ENCODE measurements at places on chromosomes 12 and 14.
A peak's percentile ranks its signal among the peaks of the same experiment; 100 is the strongest.

GRCh38 chr14:54785136-54785777 lies 117.4 kb downstream of the GCH1 start:
- DNase-seq, result no peak

- no peak for DNase-seq
These were observed 34.7 kb upstream of the FZD10 start for GRCh38 chr12:130127532-130127911.

- no peak for DNase-seq
These were observed 73.0 kb downstream of the LGMN start for GRCh38 chr14:92675421-92675820.

DNA sequence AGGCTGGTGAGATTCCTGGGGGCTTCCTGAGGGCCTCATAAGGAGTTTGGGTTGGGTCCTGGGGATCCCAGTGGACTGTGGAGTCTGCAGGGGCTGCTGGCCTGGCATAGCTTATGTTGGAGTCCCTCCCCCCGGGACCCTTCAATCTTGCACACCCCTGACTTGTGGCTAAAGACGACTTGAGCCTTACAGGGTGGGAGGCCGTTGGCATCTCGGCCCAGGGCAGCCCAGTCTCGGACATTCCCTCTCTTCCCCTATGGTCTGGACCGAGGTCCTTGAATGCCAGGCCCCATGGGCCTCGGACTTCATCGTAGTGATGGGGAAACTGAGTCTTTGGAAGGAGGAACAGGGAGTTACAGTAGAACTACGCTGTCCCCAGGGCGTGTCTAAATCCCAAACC lies 12.5 kb downstream of the RTL1 start:
- no peak for DNase-seq

- DNase-seq, result no peak
These were observed 41.3 kb downstream of the LMO3 start for GRCh38 chr12:16564675-16565074.

DNA sequence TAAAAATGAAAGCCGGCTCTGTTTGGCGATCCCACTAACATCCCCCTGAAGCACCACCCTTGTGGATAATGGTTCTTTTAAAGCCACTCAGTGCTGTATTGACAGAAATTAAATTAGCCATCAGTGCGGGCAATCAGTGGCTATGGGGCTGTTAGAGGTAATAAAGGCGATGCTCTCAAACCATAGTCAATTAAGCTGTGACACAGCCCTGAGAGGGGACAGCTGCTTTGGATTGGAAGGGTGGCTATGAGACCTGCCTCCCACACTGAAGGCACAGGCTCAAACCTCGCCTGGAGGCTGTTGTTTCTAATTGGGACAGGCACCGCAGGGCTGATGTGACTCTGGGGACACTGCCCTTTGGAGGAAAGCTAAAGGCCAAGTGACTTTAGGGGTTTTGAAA lies 562.2 kb downstream of the VRK1 start:
- DNase-seq, result no peak

- no peak for DNase-seq
These were observed 24.8 kb downstream of the C12orf71 start for GRCh38 chr12:27057543-27057942.

DNA sequence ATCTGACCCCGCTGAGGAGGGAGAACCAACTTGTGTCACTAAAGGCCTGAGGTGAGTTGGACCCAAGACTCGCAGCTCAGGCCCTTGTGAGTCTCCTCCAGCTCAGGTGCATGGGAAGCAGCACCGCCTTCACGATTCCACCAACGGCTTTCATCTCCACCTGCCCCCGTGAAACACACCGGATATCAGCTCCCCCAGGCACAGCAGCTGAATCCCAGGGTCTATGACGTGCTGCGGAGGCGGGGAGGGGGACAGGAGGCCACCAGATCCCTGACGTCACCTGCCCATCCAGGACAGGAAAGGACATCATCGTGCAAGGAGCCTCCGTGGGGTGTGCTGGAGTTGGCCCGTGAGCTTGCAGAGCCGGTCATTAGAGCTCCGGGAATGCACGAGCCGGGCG lies 18.5 kb upstream of the SFSWAP start:
- no peak for DNase-seq

DNA sequence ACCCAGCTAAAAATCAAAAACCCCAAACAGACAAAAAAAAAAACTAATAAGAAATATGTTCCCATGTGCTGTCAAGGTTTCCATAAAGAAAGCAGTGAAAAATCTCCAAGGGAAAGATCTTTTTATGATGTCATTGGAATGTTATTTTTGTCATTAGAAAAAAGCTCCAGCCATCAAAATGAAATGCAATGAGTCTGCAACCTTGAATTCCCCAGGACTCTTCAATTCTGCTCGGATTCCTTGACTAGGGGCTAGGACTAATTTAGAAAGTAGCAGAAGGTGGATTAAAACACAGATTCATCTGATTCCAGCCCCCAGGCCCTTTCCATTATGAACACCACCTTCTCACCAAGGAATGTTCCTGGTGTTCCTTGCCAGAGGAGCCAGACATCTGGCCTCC lies 6.0 kb upstream of the PCNX1 start:
- no peak for DNase-seq

DNA sequence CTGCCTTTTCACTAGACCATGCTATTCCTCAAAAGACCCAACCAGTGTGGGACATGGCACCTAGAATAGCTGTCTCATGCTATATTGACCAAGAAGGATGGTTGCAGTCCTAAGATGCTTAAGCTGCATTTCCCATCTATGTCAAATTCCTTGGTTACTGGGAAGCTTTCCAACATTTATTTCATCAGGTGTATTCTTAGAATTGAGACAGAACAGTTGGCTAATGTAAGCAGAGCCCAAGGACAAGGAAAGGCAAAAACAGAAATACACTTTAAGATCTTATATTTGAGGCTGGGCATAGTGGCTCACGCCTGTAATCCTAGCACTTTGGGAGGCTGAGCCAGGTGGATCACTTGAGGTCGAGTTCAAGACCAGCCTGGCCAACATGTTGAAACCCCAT lies 24.7 kb downstream of the ARG2 start:
- DNase-seq, result no peak

GRCh38 chr12:112992541-112993398 lies 14.5 kb downstream of the OAS2 start:
- DNase-seq, result no peak

GRCh38 chr12:31220633-31221550 lies 105.1 kb downstream of the SINHCAF start:
- DNase-seq, result no peak

- no peak for DNase-seq
These were observed 1.1 kb upstream of the MBD6 start for GRCh38 chr12:57521525-57522010.

DNA sequence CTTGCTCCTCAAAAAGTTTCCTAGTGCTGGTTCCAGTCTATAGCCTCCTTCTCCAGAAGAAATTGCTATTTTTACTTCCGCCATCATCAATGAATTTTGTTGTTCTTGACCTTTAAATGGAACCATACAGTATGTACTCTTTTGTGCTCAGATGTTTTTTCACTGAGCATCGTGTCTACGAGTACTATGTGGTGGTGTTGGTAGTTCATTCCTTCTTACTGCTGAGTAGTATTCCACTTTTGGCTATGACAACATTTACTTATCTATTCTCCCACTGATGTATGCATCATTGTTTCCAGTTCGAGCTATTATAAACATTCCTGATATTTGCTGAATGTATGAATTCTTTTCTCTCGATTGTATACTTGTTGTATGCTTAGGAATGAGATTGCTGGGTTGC lies 28.6 kb downstream of the SLC2A14 start:
- DNase-seq, result no peak

DNA sequence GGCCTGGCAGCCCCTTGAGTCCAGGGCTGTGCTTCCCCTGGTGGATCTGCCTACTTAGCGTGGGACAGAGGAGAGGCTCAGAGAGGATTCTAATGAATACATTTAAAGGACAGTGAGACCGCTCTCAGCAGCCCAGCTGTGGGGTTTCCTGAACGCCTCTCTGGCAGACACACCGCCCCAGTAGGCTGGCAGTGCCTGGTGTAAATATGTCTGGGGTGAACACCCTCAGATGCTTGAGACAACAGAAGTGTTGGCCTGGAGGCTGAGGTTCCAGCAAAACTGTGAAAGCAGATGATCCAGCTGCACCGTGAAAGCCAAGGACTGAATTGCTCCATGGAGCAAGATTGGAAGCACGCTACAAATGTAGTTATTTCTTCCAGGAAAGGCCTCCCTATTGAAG lies 55.1 kb downstream of the LRRC74A start:
- DNase-seq, result peak; percentile 6

Data from nucleus accumbens (tissue), 56 donors.